ENCODE measurements at places on chromosomes 12 and 14.

DNA sequence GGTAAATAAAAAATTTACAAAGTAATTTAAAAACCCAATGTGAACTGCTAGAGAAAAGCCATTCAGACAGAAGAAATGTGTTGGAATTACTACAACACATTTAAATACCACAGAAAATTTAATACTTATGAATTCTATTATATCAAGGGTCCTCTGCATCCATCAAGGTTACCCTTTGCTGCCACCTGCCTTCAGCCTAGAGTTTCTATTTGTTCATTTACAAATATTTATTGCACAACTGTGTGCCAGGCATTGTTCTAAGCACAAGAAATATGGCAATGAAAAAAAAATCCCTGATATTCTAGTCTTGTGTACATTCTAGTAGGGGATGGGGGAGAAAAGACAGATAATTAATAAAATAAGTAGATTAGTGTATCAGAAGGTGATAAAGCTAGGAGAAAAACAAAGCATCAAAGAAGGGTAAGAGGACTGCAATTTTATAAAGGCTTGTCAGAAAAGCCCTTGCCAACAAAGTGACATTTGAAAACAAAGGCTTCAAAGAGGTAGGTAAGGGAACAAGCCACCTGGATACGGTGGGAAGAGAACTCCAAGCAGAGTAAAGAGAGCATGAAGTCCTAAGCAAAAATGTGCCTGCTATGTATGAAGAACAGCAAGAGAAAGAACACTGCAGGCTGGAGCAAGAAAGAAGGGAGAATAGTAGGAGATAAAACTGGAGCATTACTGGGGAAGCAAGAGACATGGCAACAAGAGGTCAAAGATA, 59.1 kb upstream of the SLC6A13 start:
- peak; percentile 44 for DNase-seq

- no peak for DNase-seq
Observed at GRCh38 chr12:12534975-12535374, 27.7 kb downstream of the DUSP16 start.

- DNase-seq, result no peak
Observed at GRCh38 chr12:81208187-81208911, 130.5 kb downstream of the ACSS3 start.

DNA sequence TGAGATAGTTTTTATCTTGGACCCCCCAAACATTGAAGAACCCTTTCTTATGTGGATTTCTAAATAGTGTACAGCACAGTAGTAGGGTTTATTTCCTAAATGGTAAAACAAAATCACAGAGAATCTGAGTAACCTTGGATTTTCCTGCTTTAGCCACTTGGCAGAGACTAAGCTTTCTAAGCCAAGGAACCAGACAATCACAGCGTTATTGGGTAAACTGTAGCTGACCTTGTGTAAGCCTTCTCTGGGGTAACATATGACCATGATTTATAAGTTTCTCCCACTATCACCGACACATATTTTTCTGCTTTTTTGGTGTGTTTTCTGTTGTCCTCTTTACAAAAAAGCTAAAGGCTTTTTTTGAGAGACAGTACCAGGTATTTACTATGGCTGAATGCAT, 136.3 kb upstream of the PZP start:
- DNase-seq, result no peak

- no peak for DNase-seq
Observed at GRCh38 chr12:6813363-6813762, 8.3 kb upstream of the GPR162 start.

Measured in epithelial cell of esophagus (primary cell).